ENCODE measurements at places on chromosomes 7 and 10. TPM values are rescaled to one million over a fixed set of nuclear protein-coding genes. Genes with fewer than 3 reads are reported as not detected.

GRCh38 chr7:28318101-28318762 lies 94.1 kb upstream of the CREB5 start:
- no peak for DNase-seq

PON1 gene
- total RNA-seq: 11.7 TPM

GRCh38 chr7:102099474-102099873 lies 187.2 kb upstream of the SH2B2 start:
- no peak for DNase-seq

- peak; percentile 39 for DNase-seq
Measured at GRCh38 chr7:100127866-100128636, 1.3 kb downstream of the MBLAC1 start.

DNA sequence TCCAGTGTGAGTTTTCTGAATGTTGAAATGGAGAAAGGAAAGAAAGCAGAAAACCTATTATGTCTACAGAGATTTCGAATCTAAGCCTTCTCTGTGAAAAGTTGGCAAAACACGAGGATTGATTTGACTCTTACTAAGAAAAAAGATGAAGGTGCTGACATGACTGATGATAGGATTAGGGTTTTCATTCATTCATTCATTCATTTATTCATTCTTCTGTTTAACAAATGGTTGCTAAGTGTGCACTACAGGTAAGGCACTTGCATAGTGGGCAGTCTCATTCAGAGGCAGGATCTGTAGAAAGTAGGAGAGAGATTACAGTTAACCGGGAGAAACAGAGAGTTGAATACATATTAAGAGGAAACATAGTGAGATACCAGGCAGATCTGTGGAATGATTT lies 137.1 kb downstream of the ZNF365 start:
- DNase-seq: no peak

CALML5 gene
- total RNA-seq: 32.6 TPM

TMEM168 gene
- 14.6 TPM for total RNA-seq

- DNase-seq: no peak
Measured at GRCh38 chr10:124184208-124184830, 90.9 kb upstream of the CHST15 start.

DNA sequence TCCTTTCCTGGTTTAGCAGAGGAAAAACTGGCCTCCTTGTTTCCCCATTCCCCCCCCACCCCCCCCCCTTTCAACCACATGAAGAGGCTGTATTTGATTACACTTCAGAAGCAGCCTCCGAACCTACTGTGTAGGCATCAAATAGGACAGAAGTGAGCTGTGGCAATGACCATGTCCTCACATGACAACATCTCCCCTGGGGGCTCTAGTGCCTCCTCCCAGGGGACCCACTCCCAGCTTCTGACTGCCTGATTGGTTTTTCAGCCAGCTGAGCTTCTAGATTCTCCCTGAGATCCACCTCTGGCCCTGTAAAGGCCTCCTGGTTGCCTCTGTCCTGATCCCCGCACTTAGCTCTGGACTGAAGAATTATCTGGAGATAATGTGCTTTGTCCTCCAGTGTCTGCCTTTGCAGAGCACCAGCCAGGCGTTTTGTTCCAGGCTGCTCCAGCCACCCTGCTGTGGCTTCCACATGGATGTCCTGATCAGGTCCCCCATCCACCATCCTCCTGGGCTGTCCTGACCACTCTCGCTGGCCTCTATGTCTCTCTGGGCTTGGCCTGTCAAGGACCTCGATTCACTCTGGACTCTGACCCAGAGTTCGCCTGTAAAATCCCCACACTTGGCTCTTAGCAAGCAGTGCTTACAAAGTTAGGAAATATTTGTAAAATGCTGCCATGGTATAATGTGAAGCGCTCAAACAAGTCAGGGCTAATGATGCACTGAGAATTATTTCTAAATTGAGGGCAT lies 42.4 kb upstream of the TOMM7 start:
- no peak for DNase-seq

DNA sequence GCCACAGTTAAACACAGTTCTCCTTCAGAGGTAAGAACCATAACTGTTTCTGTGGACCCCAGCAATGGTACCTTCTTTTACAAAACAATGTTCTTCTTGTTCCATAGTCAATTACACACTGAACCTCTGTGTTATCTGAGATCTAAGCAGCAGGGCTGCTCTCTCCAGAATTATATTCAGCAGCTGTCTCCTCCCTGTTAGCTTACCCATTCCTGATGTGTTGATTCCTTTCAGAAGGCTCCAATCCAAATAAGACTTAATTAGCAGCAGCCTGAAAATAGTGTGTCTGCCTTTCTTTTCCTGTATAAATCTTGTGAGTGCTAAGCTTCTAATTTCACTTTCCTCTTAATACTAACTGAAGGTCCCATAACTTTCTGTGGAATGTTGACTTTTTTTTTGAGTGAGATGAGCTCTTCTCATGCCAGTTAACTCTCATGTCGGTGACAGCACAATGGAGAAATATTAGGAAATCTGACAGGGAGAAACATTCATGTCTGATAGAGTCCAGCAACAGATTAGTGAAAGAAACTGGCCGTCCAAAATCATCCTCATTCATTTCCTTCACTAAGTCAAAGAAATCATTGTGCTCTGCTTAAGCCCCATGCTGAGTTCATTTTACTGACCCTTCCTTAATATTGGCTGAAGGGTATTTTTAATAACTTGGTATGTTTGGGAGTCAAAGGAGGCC lies 226.5 kb downstream of the PRKG1 start:
- DNase-seq: no peak

UFSP1 gene
- 2.7 TPM for total RNA-seq

PITX3 gene
- 0.05 TPM for total RNA-seq

DNA sequence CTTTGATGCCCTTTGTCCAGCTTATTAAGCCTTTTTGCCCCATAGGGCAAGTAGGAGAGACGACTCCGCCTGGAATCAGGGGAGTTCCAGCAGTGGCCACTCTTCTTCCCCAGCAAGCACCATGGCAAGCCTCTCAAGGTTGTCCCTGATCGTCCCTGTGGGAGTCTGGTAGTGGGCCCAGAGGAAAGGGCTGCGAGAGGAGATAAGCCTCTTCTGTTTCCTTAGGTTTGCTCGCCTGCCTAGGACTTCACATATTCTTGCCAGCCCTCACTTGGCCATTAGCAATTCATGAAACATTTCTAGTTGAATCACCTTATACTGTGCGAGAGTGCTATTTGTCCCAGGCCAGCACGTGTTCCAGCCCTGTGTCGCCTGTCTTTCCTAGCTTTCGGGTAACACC lies 47.8 kb upstream of the CPN1 start:
- DNase-seq: no peak

ABCA13 gene
- total RNA-seq: 0.76 TPM

DNA sequence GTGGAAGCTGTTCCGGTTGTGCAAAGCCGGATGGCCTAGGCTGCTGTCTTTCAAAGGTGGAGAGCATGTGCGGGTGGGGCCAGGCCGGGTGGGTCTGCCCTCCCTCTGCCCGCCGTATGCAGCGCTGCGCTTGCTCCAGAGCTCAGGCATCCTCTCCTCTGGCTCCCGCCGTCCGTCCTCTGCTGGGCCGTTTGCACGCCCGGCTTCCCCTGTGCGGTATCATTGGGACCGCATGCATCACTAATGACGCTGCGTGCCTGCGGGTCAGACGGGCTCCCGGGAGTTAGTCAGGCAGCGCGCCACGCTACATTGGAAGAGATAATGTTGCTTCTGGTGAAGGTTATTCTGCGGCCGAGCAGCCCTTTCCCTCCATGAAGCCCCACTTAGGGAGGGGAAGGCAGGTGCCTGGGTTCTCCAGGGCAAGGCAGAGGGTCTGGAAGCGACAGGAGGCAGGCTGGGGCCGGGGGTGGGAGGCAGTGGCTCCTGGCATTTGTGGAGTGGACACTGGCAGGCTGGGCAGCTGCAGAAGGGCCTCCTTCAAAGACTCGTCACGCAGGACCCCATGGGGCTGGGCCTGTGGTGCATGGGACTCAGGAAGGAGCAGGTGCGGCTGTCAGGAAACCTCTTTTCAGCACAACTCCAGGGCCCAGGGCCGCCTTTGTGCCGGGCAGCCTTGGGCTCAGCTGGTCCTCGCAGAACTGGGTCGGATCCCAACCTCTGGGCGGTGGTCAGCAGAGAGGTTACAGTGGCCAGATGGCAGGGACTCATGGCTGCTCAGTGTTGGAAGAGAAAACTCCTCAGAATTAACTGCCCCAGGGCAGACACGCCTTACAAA lies 318.5 kb downstream of the WDR37 start:
- no peak for DNase-seq

DNA sequence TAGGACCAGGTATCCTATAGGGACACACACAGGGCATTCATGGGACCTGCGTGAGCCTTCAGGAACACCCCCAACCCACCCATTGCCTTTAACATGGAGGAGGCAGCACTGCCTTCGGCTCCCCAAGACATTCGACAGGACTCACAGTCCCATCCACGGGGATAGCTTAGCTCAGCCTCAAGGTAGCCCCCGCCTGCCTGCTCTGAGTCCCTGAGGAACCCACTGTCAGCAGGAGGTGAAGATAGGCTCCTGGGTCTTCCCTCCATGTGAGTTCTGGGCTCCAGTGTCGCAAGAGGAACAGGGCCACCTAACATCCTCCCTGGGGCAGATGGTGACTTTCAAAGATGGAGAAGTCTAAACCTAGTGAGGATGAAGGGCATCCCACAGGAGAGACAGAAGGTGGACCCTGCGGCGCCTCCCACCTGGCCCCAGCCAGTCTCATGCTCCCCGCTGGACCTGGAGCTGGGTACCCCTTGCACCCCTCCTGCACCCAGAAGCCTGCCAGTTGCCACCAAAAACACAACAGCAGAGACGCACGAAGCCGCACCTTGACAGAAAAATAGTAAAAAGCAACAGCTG lies 4.9 kb upstream of the ADIRF start:
- DNase-seq: no peak

GPC2 gene
- 11.2 TPM for total RNA-seq

GRCh38 chr10:59655309-59655708 lies 54.3 kb downstream of the SLC16A9 start:
- no peak for DNase-seq

- DNase-seq: no peak
Measured at GRCh38 chr7:38659931-38660330, 28.8 kb upstream of the AMPH start.

GRCh38 chr10:36675458-36675880 lies 449.9 kb upstream of the ANKRD30A start:
- no peak for DNase-seq

- no peak for DNase-seq
Measured at GRCh38 chr10:804191-804781, 114.8 kb upstream of the DIP2C start.

CHAT gene
- 0.09 TPM for total RNA-seq

- DNase-seq: no peak
Measured at GRCh38 chr7:129831424-129832058, 121.2 kb downstream of the UBE2H start.

COL28A1 gene
- 0.24 TPM for total RNA-seq

CDK6 gene
- 42.0 TPM for total RNA-seq

DNA sequence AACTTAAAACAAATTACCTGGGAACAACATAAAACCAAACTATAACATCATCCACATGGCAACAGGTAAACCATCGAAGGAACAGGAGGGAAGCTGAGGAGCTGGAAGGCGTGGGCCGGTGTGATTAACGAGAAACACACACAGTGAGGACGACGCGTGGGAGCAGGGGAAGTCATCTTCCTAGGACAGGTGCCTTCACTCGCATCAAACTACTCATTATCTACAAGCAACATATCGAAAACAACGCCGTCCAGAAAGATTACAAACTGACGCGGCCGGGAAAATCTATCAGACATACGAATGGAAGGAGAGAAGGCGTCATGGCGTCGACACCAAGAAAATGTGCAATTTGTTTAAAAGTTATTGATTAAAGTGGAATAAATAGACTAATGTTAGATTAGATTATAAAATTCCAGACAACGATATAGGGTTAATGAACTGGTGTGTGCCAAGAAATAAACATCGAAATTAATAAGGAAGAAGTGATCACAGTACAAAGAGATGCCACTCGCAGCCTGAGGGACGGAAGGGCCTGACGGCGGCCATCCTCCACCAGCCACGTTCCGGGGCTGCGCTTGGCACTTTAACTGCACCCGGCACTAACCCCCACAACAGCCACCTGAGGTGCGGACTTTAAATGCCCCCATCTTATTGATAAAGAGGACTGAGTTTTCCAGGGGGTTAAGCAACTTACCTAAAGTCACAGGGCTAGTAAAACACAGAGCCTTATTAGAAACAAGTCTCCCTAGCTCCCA lies 581.7 kb downstream of the DNAJB6 start:
- DNase-seq: no peak

DNA sequence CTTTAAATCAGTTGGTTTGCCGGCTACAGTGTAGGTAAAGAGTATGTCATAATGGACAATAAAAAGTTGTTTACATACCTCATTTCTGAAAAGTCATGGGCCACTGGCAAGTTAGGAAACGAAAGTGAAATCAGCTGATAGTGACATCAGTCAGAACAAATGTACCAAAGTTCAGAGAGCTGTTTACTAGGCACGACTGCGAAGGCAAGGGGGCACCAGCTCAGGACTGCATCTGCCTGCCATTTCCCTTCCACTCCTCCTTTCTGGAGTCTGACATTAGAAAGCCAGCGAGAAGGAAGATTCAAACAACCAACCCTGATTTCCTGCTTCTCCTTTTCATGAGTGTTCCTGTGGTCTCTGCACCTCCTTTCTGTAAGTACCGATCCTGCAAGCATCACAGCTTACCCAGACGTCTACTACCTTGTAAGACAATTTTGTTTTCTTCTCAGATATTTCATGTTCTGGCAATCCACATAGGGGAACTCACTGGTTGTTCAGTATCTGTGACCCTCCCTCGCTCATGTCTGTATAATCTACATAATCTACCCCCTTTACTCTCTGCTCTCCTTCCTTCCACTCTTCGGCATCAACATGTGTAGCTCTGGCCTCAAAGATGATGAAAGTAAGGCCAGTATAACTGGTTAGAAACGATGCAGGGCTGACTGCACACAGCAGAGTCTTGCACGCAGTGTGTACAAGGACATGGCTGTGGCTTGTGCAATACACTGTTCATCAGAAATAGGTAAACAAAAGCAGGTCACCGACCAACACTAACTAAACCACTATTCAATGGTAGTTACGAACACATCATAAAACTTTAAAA lies at the start of gene TMEM140:
Gene TMEM140 (plus strand): TSS at position 174 of the 823 bp plus-strand sequence. CDS start 16,370 bp downstream, outside the sequence.
- DNase-seq: peak; percentile 63

DNA sequence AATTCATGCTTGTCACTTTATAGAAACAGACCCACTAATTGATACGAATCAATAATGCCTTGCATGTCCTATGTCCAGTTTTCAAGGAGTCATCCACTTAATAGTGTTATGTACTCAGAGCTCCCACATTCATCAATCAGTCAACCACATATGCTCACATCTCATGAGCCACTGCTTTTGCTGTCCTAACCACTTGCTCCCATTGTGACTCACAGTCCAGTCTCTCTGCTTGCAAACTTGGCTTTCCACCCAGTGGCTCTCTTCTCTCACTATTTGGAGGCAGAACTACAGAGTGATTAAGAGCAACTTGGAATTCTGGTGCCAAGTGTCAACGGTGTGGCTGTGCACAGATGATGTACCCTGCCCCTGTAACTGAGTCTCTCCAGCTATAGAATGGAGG lies 166.0 kb downstream of the SNX13 start:
- DNase-seq: no peak

DNA sequence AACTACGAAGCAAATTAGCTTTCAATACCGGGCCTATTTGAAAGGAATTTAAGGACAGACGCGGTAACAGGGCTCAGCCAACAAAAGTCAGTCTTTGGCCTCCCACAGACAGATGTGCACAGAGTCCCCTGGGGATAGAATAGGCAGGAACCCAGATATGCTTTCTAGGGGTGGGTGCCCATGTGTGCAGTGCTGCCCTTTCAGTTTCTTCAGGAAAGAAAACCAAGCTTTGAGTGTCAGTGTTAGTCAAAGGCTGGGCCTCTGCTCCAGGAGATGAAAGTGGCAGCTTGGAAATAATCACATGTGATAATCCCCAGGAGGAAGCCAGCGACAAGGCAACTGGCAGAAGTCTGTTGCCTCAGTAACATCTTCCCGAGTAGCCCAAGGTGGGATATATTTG lies 43.8 kb upstream of the CSTF2T start:
- no peak for DNase-seq

Measured in thymus (tissue), 14 donors.